Psoas muscle (tissue), 8 donors: ENCODE measurements at places on chromosomes 3 and 15. TPM values are rescaled to one million over a fixed set of nuclear protein-coding genes. Genes with fewer than 3 reads are reported as not detected.

The MEGF11 gene
- not detected for total RNA-seq

The INSYN1 gene
- 6.6 TPM for total RNA-seq

The LRRK1 gene
- 2.6 TPM for total RNA-seq

The CPNE4 gene
- not detected for total RNA-seq

The SGO1 gene
- not detected for total RNA-seq

DNA sequence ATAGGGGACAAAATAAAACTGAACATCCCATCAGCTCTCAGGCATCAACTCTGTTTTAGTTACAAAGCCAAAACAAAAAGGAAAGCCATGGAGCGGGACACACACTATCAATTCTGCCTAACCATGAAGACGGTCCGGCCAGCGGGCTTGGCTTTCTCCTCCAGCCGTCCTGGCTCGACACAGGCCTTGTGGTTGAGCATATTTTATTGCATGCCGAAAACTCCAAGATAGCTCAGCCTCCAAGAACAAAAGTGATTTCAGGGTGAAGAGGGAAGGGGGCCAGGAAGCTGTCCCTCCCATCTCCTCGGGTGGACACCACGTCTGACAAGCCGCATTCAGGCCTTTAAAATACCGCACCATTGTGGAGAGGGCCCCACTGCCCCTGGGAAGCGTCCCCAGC is 31.2 kb downstream of the WNT5A start:
- no peak overlapping the region for H3K27ac ChIP-seq
- H3K4me1 ChIP-seq, result no peaks in the 10 kb centered on the region

GRCh38 chr3:120449251-120449650 is 1.5 kb downstream of the FSTL1 start:
- H3K4me3 ChIP-seq, result peak overlapping the region; percentile 82
- no peaks in the 10 kb centered on the region for H3K4me1 ChIP-seq
- H3K36me3 ChIP-seq, result no peaks in the 10 kb centered on the region

DNA sequence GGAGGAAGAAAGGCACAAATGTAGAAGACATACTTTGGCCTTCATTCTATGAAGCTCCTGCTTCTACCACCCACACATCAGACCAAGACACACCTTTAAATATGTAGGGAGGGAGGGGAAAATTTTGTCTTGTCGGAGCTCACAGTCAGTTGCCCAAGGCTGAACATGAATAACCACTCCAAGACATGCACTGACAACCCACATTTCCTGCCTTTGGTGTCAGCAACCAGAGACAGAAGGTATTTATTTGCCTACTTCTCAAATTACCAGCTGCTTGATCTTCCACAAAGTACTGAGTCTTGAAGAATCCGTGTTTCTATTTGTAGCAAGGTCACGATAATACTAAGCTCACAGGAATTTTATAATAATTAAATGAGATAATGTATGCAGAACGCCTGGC is 169.7 kb downstream of the KCNMB2 start:
- no peaks in the 10 kb centered on the region for H3K4me1 ChIP-seq
- no peak for DNase-seq
- H3K36me3 ChIP-seq, result no peaks in the 10 kb centered on the region
- H3K4me3 ChIP-seq, result no peak overlapping the region
- H3K27me3 ChIP-seq, result no peaks in the 10 kb centered on the region
- no peak overlapping the region for H3K27ac ChIP-seq
